ENCODE measurements at places on chromosomes 3 and 15. TPM values are rescaled to one million over a fixed set of nuclear protein-coding genes. Genes with fewer than 3 reads are reported as not detected.

GRCh38 chr3:97689962-97690361 lies 74.6 kb upstream of the ARL6 start:
- DNase-seq = no peak

- DNase-seq = no peak
These were observed 167.3 kb downstream of the NECTIN3 start for GRCh38 chr3:111238885-111239284.

Gene TRIP4
- polyA plus RNA-seq = 51.5 TPM

GRCh38 chr3:184174284-184174645 lies 390 bp upstream of the AP2M1 start:
- no peak for DNase-seq

Gene KBTBD13
- polyA plus RNA-seq = not detected
